ENCODE measurements at places on chromosomes 7 and 10.

DNA sequence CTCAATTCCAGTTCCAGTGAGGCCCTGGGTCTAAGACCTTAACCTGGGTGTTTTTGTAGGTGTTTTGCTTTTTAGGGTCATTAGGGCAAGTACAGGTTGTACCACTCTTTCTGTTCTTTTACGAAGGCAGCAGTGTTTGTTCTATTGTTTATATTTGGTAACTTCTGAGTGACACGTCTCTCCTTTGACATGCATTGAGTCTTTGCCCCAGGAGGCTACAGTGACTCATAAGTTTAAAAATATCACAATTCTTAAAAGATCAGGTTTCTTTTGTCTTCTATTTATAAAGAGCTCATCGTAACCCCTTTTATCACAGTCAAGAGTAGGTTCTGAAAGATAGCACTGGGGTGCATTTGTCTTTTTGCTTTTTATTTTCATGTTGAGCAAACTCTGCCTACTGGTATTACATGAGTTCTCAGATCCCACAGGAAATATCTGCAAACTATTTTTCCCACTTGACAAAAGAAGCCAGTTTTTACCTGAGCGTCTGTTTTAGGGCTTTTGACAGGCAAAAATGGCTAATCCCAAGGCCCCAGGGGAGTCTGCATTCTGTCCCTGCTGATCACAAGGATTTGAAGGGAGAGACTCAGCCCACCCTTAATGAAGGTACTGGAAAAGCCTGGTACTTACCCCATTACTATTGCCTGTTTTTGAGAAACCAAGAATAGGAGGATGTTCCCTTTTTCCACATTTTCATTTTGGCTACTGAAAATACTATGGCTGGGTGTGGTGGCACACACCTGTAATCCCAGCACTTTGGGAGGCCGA lies 7.9 kb downstream of the NUDT13 start:
- no peak for DNase-seq

- no peak for DNase-seq
Observed at GRCh38 chr10:130660266-130660665, 524.1 kb downstream of the GLRX3 start.

- no peak for DNase-seq
Observed at GRCh38 chr7:132403465-132404110, 172.7 kb downstream of the PLXNA4 start.

DNA sequence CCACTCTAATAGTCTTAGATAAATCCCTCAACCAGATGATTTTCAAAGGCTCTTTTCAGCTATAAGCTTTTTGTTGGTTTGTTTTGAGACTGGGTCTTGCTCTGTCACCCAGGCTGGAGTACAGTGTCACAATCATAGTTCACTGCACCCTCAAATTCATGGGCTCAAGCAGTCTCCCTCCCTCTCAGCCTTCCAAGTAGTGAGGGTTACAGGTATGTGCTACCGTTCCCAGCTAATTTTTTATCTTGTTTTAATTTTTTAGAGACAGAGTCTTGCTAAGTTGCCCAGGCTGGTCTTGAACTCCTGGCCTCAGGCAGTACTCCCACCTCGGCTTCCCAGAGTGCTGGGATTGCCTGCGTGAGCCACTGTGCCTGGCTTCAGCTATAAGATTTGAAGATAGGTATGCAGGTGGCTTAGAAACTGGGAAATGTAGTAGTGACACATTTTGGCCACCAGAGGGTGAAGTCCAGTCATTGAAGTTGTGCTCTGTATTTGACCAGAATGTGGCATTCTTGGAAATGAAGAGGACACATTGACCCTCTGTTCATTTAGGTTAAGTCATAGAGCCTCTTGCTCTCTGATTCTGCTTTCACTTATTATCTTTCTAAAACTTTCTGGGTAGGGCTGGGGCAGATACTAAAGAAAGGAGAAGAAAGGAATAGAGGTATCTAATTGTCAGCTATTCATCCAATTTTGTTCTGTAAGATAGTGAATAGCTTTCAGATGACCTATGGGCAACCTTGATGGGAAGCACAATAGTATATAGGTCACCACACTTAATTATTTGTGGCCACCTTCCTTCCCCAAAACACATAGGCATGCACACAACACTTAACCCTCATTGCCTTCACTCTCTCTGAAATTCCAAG lies 36.0 kb downstream of the R3HCC1L start:
- no peak for DNase-seq

DNA sequence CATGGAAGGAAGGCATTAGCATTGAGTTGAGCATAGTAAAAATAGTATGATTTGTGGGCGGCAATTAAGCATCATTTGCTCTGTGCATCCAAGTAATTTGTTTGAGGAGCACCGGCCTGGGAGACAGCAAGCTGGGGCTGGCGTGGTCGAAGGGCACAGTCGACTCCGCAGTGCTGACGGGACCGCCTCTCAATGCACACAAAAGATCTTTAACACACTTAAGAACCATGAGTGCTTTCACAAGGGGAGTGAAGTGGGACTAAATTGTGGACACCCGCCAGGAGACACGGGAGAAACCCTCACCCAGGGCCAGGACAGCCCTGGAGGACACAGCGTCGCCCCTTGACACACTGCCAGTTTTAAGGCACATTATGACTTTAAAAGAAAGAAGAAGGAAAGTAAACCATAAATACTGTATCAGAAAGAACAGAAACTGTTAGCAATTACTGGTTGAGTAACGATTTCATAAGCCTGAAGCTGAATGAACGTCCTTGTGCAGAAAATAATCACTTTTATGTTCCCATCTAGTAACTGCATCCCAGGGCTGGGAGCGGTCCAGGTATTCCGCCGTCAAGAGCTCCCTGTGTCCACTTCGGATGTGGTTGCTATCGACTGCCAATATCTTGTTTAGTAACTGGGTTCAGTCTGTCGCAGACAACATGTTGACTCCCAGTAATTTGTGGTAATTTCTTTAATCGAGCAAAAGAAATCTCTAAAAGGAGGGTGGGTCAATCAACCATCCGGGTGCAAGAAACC lies 102.1 kb downstream of the EBF3 start:
- DNase-seq = no peak

GRCh38 chr7:41699516-41699915 lies 3.4 kb downstream of the INHBA start:
- DNase-seq = no peak

GRCh38 chr10:29703271-29703670 lies 68.5 kb upstream of the SVIL start:
- no peak for DNase-seq

DNA sequence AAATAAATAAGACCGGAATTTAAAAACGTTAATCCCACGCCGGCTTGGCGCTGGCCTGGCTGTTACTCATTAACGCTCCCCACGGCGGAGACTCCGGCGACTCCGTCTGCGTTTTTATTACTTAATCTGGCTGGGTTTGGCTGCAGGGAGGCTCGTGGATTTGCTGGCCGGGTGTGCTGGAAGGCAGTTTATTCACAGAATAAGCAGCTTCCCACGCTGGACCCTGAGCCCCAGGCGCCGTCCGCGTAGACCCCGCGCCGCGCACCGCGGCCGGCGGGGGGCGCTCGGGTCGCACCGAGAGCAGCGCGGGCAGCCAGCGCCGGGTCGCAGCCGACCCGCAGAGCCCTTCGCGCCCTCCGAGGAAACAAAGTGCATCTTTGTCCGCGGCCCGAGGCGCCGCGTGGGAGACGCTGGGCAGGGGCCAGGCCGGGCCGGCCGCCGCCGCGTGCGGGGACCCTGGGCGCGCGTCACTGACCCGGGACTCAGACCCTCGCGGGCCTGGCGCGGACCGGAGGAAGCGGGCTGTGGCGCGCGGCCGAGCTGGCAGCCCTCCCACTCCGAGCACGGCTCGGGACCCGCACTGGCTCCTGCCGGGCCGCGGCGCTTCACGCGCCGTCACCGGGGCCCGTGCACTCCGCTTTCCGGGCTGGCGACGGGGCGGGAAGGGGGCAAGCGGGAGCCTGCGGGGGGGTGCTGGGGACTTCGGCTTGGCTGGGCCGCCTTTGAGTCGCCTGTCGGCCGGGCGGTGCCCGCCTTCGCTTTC lies 587 bp upstream of the GRK5 start:
- peak; percentile 68 for DNase-seq

DNA sequence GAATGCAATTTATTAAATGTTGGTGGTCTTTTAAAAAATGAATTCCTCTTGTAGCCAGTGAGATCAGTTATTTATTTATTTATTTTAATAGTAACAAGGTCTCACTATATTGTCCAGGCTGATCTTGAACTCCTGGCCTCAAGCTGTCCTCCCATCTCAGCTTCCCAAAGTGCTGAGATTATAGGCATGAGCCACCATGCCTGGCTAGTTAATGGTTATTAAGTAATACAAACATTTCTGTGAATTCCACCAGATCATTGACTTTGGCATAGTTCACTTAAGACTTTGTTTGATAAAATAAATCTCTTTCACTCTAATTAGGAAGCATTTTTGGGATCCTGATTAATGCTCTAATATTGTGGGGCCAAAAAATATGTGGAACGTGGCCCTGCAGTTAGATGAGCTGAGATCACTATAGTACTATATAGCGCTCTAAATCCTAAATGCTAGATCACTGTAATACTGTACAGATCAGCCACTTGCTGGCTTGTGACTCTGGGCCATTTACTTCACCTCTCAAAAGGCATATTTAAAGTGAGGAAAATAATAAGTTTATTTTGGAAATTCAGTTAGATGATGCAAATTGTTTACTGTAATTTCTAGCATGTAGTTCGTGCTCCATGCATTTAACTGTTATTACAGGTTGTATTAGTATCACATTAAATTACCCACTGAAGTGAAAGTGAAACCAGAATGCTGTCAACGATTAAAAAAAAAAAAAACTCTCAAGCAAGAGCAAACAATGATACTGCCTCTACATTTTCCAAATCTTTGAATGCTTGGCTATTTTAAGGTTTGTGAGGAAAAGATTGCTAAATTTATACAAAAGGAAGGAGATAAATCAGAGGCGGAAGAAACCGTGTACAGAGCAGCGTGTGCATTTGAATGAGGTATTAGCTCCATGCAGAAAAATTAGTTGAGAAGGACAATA lies 15.9 kb upstream of the FAS start:
- DNase-seq = no peak

DNA sequence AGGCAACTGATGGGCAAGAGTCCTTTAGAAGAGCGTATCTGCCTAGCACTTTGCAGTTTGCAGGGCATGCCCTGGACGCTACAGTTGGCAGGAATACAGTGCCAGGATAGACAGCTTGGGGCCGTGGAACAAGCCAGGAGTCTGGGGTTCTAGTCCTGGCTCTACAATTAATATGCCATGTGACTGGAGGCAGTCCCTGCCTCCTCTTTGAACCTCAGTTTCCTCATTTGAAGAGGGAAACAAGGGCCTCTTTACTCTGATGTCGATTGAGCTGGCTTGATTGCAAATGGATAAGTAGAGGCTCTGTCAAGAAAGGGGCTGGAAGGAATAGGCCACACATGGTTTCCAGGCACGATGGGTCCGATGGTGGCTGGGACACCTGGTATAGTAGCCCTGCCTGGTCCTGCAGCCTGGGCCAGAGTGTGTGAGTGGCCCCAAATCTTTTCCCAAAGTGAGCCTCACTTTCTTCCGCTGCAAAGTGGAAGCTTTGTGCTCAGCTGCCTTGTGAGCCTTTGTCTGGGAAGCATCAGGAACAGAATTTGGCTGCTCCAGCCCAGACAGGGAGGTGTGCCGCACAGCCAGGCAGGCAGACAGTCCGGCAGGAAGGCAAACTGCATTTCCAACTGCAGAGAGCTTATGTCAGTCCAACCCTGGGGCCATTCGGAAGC lies 111.4 kb upstream of the PPIF start:
- no peak for DNase-seq

DNA sequence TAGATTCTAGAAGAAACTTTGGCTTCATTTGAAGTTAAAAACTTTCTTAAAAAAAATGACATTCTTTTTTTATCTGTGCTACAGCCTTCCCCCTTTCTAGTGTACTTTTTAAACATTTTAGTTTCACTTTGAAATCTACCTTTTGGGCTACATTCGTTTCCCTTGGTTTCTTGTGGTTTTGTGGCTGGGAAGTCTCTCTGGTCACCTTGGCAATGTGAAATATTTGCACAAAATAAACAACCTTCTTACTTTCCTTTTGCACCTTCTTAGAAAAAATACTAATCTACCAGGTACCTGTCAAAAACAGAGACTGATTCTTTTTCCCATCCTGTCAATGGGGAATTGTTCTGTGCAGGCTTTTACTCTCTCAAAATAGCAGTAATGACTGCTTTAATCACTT lies 350.2 kb downstream of the GATA3 start:
- no peak for DNase-seq

DNA sequence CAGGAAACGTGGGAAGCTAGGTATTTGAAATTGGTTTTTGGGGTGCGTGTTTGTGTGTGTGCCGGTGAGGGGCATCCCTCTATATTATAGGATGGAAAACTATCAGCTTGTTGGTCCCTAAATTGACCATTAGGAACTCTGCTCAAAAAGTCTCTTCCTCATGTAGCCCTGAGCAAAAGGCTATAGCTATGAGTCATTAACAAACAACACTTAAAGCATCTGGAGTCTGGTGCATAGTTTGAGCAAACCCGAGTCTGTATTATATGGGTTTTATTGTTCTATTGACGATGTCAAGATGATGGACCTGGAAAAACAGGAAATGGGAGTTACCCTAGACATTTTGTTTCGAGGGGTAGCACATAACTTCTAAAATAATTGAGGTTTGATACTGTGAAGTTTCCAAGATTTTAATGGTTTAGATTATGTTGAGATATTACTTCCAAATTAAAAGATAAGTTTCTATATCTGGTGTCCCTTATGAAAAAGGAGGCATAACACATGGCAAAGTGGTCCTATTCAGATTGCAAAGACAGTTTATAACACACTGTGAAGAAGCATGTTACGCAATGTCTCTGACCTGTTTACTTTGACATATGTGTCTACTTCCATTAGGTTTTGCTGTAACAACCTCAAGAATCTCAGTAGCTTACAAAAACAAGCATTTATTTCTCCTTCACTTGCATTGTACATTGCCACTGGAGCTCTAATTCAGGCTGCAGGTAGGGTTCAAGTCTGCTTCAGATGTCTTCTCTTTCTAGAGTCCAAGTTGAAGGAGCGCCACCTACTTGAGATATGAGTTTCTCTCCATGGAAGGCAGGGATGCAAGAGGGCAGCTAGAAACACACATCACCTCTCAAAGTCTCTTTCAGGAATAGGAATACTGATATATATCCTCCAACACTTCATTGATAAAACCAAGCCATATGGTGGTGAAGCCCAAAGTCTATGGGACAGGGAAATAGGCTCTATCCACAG lies 357.7 kb downstream of the PHF14 start:
- no peak for DNase-seq

GRCh38 chr10:59281861-59282260 lies 80.5 kb downstream of the FAM13C start:
- DNase-seq = no peak

DNA sequence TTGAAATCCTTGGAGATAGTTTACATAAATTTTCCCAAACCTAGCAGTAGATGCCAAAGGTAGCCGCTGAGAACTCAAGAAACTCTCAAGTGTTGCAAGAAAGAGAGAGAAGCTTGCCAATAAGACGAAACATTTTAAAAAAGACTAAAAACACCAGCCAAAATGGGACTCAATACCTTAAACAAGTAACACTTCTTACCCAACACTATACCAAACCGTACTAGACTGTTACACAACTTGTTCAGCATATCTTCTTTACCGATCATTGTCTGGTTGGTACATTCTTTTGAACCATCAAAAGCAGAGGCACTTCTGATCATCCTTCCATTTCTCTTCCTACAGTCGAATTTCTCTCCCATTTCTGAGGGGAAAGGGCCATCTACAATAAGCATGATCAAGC lies 4.8 kb upstream of the PTPN12 start:
- DNase-seq = no peak
